Activated CD4-positive, alpha-beta T cell treated with anti-CD3 and anti-CD28 coated beads, Interleukin-2, amount 10 ng/mL, durations not matched to agents 7 days and 5 days (primary cell): ENCODE measurements at places on chromosomes 4 and X. TPM values are rescaled to one million over a fixed set of nuclear protein-coding genes. Genes with fewer than 3 reads are reported as not detected.

GRCh38 chr4:124178449-124179021 lies 534.0 kb downstream of the ANKRD50 start:
- DNase-seq = no peak

- DNase-seq = peak; percentile 55
Measured at GRCh38 chr4:7649741-7650531, 215.2 kb upstream of the PSAPL1 start.

- no peak for DNase-seq
Measured at GRCh38 chr4:179352221-179352620, 1910.0 kb upstream of the AGA start.

- DNase-seq = no peak
Measured at GRCh38 chrX:24398766-24399165, 38.3 kb downstream of the SUPT20HL1 start.

- no peak for DNase-seq
Measured at GRCh38 chr4:99790796-99791617, 25.6 kb upstream of the DAPP1 start.

DNA sequence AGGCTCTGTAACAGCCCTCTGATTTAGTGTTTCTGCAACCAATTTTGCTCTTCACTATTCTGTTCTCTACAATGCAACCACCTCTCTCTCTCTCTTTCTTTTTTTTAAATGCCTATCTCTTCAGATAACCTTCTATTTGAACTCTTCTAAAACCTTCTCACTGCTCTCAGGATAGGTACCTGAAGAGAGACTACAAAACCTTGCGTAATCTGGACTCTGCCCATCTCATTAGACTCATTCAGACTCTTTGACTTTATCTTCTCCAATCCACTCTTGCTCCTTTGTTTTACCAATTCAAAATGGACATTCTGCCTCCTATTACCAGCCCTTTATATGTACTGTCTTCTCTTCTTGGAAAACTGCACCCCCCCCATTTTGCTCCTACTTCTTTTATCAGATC lies 291.6 kb downstream of the CAMK2D start:
- no peak for DNase-seq

GRCh38 chr4:174080361-174080760 lies 203.1 kb downstream of the FBXO8 start:
- no peak for DNase-seq

Gene ZNF630
- total RNA-seq = 0.87 TPM

DNA sequence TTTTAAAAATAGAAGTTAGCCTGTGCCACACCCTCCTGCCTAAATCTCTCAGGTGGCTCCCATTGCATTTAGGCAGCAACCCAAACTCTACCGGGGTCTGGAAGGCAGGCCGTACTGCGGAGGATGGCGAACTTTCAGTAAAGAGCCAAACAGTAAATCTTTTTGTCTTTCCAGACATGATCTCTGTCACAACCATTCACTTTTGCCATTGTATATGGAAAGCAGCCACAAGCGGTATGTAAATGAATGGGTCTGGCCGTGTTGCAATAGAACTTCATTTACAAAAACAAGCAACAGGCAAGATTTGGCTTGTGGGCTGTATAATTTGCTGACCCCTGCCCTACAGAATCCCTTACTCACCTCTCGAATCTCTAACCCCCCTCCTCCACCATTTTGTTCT lies 3.3 kb downstream of the RADX start:
- DNase-seq = no peak

DNA sequence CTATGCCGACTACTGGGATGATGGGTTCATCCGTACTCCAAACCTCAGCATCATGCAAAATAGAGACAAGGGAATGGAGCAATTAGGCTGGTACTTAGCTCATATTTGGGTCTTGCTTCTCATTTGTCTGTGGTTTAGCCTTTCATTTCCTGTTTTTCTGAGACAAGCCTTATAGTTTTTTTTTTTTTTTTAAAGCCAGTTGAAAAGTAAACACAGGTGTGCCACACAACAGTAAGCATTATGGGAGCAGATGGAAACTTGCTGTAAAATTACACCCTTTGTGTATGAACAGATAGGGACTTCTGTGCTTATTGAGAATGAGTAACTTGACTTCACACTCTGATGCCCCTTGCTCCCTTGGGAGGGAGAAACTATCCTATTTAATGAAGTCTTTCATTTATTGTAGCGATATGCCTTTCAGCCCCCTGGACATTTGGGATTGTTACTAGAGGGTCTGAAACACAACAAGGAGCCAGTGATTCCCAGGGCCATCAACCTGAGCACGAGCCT lies 13.7 kb downstream of the RASSF6 start:
- no peak for DNase-seq

- no peak for DNase-seq
Measured at GRCh38 chrX:23736030-23736429, 7.0 kb downstream of the ACOT9 start.

GRCh38 chrX:121260596-121261240 lies 213.3 kb downstream of the GLUD2 start:
- no peak for DNase-seq

Gene CPXCR1
- not detected for total RNA-seq

DNA sequence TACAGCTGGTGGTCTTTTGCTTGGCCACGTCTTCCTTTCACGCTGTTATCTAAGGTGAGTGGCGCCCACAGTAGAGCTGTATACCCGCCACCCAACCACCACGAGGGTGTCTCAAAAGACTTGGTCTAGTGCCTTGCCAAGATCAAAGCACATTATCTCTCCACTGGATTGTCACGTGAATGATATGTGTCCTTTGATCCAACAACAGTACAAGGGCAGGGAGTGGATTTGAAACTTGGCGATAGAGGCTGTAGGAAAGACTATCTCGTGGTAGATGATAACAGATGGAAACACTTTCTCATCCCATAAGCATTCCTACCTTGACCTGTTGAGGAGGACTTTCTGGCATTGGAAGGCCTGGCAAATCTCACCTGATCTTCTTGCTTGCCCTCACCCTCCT lies 37.7 kb upstream of the BCLAF3 start:
- DNase-seq = no peak

Gene GPR50
- total RNA-seq = not detected

Gene CCKAR
- not detected for total RNA-seq

GRCh38 chr4:14807856-14808255 lies 194.4 kb upstream of the CPEB2 start:
- DNase-seq = no peak

DNA sequence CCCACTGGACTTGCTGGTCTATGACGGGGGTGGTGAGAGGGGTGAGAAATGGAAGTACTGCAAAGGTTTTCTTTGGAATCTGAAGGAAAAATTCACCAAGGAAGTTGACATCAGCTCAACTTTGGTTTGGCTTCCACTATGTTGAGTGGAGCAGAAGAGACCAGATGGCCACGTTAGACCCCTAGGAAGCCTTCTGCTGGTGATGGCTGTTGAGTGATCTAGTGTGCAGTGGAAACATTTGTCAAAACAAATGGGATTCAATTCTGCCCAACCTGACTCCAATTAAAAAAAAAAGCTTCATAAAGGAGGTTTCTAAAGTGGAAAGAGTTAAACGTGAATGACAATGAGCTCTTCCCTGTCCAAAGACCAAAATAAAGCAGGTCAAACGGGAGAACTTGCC lies 25.7 kb downstream of the SEL1L3 start:
- DNase-seq = no peak

DNA sequence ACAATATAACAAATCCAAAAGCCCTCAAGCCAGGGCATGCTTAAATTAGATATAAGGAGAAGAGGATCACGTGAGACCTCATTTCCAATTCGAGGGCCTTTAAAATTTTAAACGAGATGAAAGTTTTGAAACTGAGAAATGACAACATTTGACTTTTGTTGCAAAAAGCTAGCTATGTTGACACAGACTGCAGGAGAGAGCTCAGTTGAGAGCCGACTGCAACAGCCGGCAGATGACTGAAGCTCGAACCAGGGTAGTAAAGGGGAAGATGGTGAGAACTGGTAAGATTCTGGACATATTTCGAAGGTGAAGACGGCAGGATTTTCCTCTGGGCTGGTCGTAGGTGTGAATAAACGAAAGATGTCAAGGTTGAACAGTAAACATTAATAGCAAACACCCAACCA lies 773 bp downstream of the PRMT9 start:
- peak; percentile 22 for DNase-seq

DNA sequence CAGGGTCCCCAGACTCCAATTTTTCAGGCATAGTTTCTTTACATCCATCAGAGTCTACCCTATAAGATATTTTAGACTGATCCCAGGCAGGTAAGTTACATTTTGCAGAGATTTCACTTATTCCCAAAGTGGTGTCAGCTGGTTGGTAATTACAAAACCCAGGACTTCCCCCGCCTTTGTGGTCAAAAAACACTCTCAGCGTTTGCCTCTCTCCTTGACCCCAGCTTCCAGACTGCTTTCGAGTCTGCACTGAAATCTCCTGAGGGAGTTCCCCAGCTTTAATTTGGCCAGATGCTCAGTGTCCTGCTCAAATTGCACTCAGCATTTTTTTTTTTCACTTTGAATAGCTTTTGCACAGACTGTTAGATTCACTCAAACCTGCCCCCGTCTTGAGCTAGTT lies 11.2 kb upstream of the AMOT start:
- DNase-seq = no peak

Gene USP26
- total RNA-seq = not detected

- DNase-seq = no peak
Measured at GRCh38 chr4:6093671-6094070, 75.4 kb upstream of the C4orf50 start.

- no peak for DNase-seq
Measured at GRCh38 chr4:1843852-1844251, 12.1 kb downstream of the LETM1 start.

DNA sequence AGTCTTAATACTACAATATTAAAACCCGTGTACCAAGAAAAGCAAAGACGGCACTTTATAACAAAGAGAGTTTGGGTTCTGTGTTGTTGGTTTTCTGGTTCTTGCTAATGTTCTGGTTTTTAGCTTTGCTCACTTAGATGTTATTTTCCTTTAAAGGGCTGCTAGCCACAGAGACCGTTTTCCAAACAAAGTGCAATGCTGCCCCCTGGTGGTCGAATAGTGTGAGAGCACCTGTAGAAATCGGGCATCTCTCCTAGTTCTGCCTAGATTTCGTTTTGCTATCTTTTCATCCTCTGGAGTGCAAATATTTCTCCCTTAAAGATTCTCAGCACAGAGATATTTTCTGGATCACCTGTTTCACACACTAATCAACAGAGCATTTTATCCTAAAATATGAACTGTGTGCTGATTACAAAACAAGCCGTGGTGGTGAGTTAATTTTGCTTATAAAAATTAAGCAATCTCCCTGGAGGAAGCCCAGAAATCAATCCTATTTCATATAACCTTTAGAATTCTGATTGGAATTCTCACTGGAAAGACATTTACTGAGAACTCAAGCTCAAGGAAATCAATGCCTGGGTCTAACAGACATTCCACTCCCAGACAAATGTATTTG lies 334.5 kb upstream of the NOCT start:
- DNase-seq = peak; percentile 80

DNA sequence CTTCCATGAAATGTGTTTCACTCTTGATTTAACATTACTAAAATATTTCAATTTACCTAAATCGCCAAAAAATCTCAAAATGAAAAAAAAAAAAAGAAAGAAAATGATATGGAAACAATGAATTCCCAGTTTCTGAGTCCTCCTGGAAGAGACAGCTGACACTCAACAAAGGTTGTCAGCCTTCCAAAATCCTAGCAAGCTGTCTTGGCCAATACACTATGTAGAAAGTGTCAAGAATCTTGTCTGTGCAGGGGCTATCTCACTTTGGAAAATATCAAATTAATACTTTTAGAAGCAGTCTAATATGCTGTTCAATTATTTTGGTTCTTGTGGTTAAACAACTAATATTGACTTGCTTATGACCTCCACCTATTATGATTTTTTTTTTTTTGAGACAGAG lies 8.7 kb downstream of the DKK2 start:
- DNase-seq = no peak

DNA sequence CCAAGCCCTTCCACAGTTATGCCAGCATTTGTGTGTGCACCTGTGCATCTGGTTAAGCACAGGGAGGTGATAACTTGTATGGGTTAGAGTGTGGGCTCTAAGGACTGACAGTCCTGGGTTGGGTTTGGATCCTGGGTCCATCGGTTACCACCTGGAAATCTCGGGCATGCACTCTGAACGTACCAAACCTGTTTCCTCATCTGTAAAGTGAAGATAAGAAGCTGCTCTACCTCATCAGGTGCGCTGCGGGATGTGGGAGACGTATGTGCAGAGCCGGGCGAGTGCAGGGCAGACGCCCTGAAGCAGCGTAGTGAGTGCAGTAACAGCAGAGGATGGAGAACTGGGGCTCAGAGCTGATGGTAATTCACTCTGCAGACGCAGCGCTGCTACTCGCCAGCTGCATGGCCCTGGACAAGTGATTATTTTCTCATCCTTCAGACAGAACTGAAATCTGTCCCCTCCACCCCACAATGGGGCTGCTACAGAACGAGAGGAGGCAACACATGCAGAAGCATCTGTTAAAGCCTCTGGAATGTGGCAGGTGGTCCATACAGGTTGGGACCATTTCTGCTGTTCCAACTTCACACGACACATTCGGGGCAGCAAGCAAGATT lies 64.4 kb downstream of the HADH start:
- DNase-seq = no peak

Gene SLIT2
- total RNA-seq = not detected

Gene SHROOM3
- total RNA-seq = not detected

GRCh38 chrX:150607201-150607600 lies 38.8 kb downstream of the MTM1 start:
- no peak for DNase-seq

GRCh38 chr4:150354214-150354796 lies 227.6 kb upstream of the MAB21L2 start:
- DNase-seq = no peak

Gene SLC6A8
- total RNA-seq = 0.69 TPM

Gene PCYT1B
- total RNA-seq = not detected

GRCh38 chr4:82594456-82594855 lies 32.7 kb upstream of the TMEM150C start:
- no peak for DNase-seq

Gene SYNPO2
- total RNA-seq = 1.2 TPM

GRCh38 chrX:106976416-106976815 lies 23.6 kb downstream of the MORC4 start:
- DNase-seq = no peak

GRCh38 chr4:65661471-65661870 lies 8.8 kb downstream of the EPHA5 start:
- DNase-seq = no peak
